ENCODE measurements at places on chromosomes 5 and 9.

GRCh38 chr5:58133631-58134296 lies 326.1 kb downstream of the PLK2 start:
- no peak for DNase-seq

DNA sequence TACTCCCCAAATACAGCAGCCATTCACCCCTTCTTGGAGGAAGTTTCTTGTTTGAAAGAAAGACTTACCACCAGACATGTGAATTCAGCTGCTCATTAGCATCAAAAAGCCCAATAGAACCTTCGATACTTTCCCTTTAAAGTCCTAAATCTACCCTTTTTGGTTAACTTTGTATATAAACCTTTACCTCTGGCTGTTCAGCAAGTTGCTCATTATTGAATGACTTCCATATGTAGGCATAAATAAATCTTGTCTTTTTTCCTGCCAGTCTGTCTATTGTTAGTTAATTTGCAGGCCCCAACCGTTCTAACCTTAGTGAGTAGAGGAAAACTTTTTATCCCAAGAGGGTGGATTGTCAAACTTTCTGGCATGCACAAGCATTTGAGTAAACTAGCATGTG lies 27.9 kb upstream of the FBXL17 start:
- DNase-seq: no peak

DNA sequence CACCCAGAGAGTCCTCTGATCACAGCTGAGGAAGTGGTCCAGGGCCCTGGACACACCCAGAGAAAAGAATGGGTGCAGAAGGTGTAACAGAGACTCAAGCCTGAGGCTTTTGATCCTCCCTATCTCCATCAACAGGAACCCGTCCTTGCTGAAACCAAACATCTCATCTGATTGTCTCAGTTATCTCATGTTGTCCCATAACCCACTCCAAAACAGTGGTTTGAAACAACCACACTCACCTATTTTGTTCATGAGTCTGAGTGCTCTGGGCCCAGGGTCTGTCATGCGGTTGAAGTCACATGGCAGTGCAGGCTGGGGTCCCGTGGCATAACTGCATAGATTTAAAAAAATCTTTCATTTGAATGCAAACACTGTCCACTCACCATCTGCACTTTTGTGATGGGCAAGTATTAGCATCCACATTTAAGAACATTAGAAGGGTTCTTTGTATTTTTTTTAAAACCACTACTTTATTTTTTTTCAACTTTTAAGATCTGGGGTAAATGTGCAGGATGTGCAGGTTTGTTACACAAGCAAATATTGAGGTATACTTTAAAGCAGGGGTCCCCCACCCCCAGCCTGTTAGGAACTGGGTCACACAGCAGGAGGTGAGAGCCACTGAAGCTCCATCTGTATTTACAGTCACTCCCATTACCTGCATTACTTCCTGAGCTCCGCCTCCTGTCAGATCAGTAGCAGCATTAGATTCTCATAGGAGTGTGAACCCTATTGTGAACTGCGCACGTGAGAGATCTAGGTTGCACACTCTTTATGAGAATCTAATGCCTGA lies 255.8 kb downstream of the ROR2 start:
- no peak for DNase-seq

DNA sequence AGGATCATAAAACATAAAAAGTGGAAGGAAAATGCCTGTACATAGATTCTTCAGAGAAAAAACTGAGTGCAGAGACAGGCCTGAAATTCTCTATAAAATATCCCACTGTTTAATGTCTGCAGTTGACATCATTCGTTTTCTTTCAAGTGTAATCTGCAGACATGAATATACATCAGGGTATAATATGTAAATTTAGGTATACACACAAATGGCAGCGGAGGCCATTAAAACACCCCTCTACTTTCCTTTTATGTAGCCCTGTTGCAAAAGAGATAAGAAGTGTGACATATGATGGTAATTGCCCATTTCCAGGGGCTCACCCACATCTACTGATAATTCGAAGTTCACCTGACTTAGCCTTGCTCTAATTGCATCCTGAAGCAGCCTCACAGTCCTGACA lies 164.3 kb downstream of the SLC24A2 start:
- no peak for DNase-seq

DNA sequence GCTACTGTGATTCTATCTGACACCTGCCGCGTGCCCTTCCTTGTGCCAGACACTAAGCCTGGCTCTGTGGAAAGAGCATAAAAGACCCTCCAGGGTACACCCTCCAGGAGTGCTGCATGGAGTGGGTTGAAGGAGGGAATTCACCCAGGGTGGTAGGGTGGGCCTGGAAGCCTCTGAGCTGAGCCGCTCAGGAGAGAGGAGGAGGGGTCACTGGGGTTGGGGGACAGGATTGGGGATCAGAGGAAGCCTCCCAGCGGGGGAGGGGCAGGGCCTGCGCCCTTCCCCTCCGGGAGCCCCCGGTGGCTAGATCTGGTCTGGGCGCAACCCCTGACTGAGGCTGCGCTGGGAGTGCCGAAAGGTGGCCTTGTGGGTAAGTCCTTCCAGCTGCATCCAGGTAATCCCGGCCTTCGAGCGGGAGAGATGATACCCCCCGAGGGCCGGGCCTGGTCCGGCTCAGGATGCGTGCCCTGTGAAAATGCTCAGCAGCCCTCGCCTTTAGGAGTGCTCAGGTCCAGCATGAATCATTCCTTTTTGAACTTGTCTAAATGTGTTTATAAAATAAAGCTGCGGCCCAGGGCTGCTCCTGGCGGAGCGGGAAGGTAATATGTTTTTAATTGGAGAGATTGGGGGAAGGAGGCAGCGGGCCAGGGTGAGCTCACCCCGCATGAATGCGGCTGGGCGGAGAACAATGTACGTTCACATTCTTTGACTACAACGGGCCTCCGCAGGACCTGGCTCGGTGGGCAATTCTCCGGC lies 118.1 kb upstream of the SMIM23 start:
- no peak for DNase-seq

DNA sequence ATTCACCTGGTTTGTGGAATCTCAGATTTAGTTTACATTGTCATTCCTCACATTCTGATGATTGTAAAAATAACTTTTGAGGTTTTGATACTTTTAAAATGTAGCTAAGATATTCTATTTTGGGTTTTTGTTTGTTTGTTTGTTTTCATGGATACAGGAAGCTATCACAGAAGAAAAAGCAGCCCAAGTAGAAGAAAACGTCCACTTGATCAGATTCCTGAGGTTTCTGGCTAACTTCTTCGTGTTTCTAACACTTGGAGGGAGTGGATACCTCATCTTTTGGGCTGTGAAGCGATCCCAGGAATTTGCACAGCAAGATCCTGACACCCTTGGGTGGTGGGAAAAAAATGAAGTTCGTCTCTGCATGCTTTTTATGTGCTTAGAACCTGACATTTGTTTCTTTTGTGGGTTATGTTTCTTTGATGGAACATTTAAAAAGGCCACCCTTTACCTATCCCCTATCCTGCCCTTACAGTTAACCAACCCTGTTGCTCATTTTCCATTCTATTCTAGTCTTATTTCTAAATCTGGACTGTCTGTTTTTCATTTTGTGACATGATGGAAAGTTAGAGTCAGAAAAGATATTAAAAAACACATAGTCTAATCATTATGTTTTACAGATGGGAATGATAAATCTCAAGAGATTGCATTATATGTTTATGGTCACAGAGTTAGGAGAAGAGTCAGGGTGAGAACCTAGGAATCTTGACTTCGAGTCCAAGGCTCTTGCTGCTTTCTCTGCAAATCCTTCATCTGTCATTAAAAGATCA lies 163.7 kb downstream of the ALDH1A1 start:
- no peak for DNase-seq

GRCh38 chr5:68273717-68274409 lies 58.3 kb downstream of the PIK3R1 start:
- no peak for DNase-seq

- no peak for DNase-seq
Observed at GRCh38 chr5:64839936-64840335, 71.2 kb downstream of the CWC27 start.

GRCh38 chr9:95036676-95037075 lies 280.8 kb downstream of the FANCC start:
- no peak for DNase-seq

- no peak for DNase-seq
Observed at GRCh38 chr5:173475780-173476179, 140.7 kb downstream of the BOD1 start.

DNA sequence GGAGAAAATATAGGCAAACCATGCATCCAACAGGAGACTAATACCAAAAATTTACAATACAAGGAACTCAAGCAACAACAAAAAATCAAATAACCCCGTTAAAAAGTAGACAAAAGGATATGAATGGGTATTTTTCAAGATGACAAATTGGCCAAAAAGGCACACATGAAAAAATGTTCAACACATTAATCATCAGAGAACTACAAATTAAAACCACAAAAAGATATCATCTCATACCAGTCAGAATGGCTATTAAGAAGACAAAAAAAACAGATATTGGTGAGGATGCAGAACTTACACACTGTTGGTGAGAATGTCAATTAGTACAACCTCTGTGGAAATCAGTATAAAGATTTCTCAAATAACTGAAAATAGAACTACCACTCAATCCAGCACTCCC lies 35.0 kb downstream of the TEX10 start:
- DNase-seq: no peak

DNA sequence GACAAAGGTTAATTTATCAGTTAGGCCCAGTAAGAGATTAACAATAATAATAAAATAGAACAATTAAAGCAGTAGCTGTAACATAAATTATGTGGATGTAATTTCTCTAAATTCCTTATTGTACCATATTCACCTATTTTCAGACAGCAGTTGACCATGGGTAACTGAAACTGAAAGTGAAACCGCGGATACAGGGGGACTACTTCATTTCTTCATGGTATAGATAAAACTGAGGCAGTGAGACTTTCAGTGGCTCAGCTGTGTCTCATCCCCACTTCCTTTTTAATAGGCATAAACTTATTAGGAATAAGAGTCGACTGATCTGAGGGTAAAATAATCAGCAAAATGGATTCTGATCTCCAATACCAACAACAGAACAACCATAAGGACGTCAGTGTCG lies 174.0 kb upstream of the WWC1 start:
- DNase-seq: no peak

GRCh38 chr5:168055141-168055683 lies 236.2 kb upstream of the WWC1 start:
- DNase-seq: no peak

GRCh38 chr9:136961279-136962065 lies 9.4 kb downstream of the LCN12 start:
- DNase-seq: no peak

DNA sequence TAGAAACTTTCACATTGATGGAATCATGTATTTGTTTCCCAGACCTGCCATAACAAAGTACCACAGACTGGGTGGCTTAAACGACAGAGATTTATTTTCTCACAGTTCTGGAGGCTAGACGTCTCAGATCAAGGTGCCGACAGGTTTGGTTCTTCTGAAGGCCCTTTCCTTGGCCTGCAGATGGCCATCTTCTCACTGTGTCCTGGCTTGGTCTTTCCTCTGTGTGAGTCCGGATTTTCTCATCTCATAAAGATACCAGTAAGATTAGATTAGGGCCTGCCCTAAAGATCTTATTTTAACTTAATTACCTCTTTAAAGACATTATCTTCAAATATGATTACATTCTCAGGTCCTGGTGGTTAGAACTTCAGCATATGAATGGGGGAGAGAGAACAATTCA lies 5.8 kb downstream of the USP20 start:
- no peak for DNase-seq

DNA sequence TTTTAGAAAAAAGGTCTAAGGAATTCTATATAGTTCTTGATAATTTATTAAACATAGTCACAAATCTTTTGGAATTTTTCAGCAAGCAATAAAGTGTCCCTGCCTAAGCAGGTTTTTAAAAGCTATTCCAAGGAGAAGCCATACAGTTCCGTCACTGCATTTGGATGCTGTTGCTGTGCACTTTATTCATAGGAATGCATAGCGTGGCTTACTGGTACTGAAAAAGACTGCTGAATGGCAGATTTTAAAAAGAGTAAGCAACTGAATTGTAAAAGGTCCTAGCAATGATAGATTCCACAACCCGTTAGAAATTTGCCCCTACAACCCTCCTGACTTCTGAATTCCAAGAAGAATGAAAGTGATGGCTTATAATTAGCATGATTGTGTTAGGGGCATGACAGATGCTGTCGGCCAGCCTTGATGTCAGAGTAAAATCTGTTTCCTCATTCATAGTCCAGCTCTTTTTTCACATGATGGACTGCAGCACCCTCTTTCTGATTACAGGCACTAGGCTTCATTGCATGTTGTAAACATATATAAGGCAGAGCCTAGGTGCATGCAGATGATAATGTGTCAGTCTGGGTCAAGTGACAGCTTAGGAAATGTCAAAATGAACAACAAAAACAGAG lies 227.0 kb downstream of the PDE4D start:
- no peak for DNase-seq

GRCh38 chr5:151240924-151241635 lies 11.9 kb upstream of the GM2A start:
- DNase-seq: no peak

- DNase-seq: peak; percentile 80
Observed at GRCh38 chr5:1167728-1168709, 33.4 kb upstream of the SLC6A19 start.

DNA sequence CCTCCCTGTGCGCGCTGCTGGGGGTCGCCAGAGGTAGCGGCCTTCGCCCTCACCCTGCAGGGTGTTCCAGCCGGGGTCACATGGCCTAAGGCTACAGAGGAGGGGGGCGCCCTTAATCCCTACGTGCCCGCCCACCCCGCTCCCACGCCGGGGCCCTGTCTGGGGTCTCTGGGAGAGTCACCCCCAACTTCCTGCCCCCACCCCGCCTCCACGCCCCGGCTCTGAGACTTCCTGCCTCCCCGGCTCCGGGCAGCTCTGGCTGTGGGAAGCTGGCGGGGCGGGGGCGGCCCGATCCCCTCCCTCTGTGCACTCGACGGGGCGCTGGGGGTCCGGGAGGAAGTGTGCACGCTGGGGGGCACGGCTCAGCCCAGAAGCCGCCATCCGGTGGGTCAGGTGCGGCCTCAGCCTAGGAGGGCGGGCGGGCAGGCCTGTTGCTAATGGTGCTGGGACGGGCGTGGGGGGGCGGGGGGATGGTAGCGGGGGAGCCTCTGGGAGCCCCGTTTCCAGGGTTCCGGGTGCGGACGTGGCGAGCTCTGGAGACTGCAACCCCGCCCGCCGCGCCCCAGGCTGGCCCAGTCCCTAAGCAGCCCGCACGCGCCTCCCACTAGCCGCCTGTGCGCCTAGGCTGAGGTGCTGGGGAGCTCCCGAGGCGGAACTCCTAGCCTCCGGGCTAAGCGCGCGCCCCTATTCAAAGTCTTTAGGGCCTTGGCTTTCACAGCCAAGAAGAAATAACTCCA lies 61.6 kb downstream of the CXXC5 start:
- peak; percentile 54 for DNase-seq

- peak; percentile 6 for DNase-seq
Observed at GRCh38 chr9:69549310-69550202, 122.6 kb downstream of the APBA1 start.

DNA sequence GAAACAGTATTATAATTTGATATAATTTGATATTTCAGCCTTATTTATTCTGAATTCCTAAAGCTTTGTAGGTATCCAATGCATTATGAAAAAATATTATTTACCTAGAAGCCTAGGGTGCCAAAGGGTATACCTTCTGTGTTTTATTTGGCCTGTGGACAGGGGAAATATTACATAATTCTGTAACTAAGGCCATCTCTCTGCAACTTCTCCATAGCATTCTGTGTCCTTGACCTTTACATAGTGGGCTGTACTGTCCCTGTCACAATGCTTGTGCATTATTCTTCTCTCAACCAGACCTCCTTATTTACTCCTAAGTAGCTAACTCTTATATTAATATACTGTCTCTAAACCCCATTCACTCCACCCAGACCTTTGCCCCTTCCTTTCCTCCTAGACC lies 57.0 kb upstream of the RANBP6 start:
- DNase-seq: no peak

GRCh38 chr9:137691646-137692351 lies 73.0 kb downstream of the EHMT1 start:
- no peak for DNase-seq

All from CD4-positive, alpha-beta T cell treated with Interleukin-6 for 4 hours (primary cell).